Left forelimb (tissue), 1 donor: ENCODE measurements at places on chromosomes 3 and 15.

GRCh38 chr3:29397406-29397805 lies 116.5 kb downstream of the RBMS3 start:
- no peak for DNase-seq

- no peak for DNase-seq
These were observed 67.4 kb downstream of the SNTN start for GRCh38 chr3:63719796-63720445.

- no peak for DNase-seq
These were observed 257.9 kb downstream of the UACA start for GRCh38 chr15:70505411-70505919.

DNA sequence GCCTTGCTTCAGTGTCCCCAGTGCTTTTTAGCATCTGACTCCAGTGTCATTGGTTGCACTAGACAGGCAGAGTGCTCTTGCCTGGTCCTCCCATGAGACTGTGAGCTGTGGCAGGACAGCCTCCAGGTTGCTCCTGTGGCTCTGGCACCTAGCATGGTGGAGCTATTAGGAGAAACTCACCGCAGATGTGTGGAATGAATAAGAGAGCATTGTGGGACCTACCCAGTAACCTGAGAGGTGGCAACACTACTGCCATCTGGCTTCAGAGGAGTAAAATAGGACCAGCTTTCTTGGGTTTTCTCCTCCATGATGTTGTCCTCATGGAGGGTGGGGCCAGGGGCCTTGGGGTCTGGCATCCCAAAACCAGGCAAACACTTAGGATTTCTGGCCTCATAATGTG lies 183.6 kb downstream of the EPHB1 start:
- no peak for DNase-seq

DNA sequence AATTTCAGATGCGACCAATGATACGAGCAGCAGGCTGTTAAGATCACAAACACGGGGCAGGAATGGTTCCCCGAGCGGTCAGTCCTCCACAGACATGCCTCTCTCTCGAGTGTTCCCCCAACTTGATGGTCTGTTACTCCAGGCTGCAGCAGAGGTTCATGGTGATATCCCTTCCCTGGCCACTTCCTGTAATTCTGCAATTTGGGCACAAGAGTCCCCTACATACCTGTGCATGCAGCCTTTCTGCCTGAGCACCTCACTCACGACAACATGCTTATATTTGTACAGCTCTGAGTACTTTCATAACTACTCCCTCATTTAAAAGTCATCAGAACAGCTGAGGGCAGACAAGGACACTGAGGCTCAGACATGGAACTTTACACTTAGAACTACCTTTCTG lies 408.1 kb upstream of the NR2F2 start:
- DNase-seq = no peak

DNA sequence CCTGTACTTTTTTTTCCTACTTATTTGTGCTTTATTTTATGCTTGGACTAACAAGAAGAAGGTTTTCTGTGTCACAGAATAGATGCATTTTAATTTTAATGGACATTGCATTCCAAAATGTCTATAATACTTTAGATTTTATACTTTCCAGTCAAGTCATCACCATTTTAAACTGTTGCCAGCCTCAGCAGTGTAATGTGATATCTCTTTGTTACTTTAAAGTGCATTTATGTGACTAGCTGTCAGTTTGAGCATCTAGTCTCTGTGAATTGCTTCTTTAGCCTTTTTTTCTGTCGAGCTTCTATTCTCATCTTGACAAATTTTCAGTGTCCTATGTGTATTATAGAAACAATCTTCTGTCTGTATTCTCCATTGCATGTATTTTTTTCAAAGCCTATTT lies 511.4 kb upstream of the CBLB start:
- DNase-seq = no peak

DNA sequence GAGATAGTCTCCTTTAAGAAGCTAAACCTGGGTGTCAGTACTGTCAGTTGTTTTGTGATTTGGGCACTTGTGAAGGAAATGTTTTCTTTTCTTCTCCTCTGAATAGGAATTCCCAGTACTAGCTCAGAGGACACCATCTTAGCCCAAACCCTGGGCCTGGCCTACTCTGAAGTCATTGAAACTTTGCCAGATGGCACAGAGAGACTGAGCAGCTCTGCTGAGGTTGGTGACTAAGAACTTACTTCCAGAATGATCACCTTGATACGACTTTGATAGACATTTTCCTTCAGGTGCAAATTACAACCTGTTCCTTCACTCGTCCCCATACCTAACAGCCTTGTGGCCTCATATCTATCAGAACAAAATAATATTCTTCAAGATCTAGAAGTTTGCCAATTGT lies 100.2 kb downstream of the LARS2 start:
- DNase-seq = no peak

DNA sequence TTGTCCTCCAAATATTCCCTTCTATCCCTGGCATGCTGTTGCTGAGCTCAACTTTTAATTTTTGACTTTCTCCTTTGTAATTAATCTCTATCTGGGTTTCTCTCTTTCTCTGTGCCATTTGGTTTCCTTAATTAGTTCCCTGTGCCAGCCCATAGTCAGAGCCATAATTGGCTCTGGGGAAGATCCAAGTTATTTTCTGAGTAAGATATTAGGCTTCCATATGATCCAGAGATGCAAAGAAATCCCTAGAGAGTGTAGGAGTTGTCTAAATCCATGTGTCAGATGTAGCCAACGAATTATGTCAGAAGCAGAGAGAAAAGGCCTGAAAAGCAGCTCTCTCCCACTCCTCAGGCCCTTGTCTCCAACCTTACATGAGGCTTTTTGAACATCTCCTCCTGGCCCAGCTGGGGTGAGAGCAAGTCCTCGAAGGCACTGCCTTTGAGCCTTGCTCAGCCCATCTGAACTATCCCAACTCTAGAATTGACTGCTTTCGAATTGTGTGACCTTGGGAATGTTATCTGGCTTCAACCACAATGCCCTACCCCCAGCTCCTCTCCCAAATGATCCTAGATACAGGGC lies 46.4 kb downstream of the MOBP start:
- no peak for DNase-seq

DNA sequence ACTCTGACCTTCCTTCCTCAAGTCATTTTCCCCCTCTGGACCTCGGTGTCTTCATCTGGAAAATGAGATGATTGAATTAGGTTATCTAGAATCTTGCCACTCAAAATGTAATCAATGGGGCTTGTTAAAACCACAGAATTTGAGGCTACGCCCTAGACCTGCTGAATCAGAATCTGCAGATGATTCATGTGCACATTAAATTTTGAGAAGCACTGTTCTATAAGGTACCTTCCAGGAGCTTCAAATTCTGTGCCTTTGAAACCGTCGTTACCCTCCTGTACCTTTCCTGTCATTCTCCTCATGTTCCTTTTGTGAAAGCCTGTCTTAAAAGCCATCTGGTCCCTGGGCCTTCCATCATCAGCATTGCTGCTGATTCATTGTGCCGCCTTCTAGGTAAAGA lies 172.4 kb upstream of the TOPAZ1 start:
- DNase-seq = no peak

DNA sequence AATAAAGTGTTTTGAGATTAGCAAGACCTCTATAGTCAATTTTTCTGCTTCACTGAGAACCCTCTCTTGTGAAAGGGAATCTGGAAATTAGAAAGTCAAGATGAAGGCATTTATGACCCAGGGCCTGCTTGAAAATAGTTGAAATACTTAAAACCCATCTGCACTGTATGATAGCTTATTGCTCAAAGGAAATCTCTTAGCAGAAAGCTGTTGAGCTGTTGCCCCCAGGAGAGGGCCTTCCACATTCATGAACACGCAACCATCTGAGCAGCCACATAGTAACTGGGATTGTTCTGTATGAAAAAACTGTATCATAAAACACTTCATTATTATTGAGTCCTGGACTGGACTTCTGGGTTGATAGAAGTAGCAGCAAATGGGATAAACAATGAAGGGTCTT lies 106.4 kb upstream of the PTX3 start:
- DNase-seq = no peak

DNA sequence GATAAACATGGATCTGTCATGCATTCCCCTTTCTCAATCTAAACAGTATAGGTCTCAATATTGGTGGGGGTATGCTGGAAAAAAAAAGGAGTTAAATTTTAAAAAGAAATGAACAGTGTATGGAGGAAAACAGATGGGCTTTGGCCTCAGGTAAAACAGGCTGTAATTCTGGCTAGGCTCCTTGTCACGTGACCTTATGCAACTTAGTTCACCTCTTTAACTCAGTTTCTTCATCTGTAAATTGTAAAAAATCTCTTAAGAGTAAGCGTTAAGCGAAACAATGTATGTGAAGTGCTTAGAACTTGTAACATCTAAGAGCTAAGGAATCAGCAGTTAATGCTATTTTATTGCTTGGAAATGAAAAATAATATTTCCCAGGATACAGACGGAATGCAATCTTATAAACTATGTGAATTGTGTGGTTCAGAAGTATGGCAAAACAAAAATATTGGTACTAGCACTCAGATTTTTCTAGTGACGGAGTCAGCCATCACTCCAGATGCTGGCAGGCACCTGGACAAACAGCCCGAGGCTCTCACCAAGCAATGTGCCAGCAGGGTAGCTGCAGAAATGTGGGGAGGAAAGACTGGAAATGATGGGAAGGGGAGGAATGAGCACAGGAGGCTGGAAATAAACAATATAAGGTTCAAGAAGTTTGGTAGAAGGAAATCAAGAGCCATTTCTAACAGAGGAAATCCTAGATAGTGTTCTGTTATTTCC lies 172.8 kb downstream of the USP13 start:
- no peak for DNase-seq

DNA sequence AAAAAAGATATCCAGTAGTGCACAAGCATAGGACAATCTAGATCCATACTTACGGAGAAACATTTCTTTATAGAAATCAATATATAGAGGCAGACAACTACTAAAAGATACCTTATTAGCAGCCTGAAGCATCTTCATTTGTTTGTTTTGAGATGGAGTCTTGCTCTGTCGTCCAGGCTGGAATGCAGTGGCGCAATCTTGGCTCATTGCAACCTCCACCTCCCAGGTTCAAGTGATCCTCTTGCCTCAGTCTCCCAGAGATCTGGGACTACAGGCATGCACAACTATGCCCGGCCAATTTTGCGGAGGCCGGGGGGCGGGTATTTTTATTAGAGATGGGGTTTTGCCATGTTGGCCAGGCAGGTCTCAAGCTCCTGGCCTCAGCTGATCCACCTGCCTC lies 18.3 kb upstream of the SLMAP start:
- DNase-seq = no peak

DNA sequence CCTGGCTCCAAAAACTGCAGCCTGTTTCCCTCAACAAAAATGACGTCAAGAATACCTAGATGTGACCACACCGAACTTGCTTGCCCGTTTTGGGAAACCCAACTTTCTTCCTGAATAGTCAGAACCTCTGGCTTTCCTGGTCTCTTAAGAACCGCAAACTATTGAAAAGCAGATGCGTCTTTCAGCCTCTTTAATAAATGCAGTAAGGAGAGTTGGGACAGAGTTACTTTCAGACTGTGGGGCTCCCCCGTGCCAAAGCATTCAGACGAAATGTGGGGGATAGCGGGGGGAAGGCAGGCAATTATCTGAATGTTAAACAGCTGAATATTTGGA lies 1.2 kb upstream of the PROK2 start:
- DNase-seq = no peak
